ENCODE measurements at places on chromosomes 2 and 18.

- no peak for DNase-seq
Measured at GRCh38 chr2:124323321-124323720, 298.2 kb downstream of the CNTNAP5 start.

- DNase-seq, result no peak
Measured at GRCh38 chr2:119782308-119783027, 22.7 kb downstream of the PTPN4 start.

DNA sequence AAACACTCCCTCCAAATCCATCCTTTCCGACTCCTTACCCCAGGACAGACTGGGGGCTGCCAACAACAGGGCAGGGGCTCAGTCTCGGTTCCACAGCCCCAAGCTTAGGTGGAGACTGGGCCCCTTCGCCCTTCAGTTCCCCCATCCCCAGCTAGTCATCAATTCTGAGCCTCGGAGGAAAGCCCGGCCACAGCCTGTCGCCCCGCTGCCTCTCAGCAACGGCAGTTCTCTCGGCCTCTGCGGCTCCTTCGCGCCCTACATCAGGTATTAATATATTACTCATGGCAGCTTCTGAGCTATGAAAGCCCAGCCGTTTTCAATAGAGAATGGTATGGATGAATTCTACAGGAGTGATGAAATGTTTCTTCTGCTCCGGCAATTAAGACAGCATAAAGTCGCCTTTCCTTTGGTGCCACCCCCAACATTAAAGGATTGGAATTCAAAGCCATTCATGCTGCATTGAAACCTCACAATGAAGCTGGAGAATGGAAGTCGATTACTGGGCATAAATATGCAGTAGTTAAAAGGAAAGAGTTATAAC, 2.8 kb downstream of the HDAC4 start:
- DNase-seq, result no peak

DNA sequence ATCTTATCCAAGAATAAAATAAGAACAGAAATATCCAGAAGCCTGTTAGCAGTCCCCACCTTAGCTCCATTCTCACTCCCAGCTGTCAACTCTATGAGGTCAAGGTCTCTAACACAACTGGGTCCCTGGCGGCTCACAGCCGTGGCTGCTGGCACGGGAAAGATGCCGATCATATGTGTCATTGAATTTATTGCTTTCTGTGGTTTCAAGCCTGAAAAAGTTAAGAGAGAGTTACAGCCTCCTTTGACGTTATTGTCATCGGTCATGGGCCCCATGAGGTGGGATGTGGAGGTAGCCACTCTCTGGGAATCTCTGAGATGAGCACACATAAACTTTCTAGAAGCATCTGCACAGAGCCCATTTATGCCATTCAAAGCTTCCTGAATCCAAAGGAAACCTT, 28.7 kb upstream of the CABLES1 start:
- no peak for DNase-seq

GRCh38 chr2:128686497-128686859, 367.8 kb upstream of the HS6ST1 start:
- peak; percentile 60 for DNase-seq

DNA sequence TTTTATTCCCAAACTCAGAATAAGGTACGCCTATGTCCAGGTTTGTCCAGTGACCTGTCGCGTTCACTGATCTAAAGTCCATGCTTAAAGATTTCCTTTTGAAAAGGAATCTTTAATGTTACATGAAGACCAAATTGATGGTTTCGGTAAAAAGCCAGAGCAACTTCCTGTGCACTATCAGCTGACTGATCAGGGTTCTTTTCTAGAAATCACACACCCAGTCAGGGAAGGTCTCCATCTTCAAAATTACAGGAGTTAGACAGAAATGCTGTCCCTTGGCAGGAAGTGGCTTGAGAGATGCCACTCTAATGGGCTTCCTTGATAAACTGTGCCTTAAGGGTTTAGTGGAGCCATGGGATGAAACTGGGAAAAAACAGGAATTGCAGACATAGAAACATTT, 14.7 kb upstream of the ARHGAP25 start:
- no peak for DNase-seq

- DNase-seq, result no peak
Measured at GRCh38 chr2:73091164-73091563, 19.7 kb upstream of the SFXN5 start.

DNA sequence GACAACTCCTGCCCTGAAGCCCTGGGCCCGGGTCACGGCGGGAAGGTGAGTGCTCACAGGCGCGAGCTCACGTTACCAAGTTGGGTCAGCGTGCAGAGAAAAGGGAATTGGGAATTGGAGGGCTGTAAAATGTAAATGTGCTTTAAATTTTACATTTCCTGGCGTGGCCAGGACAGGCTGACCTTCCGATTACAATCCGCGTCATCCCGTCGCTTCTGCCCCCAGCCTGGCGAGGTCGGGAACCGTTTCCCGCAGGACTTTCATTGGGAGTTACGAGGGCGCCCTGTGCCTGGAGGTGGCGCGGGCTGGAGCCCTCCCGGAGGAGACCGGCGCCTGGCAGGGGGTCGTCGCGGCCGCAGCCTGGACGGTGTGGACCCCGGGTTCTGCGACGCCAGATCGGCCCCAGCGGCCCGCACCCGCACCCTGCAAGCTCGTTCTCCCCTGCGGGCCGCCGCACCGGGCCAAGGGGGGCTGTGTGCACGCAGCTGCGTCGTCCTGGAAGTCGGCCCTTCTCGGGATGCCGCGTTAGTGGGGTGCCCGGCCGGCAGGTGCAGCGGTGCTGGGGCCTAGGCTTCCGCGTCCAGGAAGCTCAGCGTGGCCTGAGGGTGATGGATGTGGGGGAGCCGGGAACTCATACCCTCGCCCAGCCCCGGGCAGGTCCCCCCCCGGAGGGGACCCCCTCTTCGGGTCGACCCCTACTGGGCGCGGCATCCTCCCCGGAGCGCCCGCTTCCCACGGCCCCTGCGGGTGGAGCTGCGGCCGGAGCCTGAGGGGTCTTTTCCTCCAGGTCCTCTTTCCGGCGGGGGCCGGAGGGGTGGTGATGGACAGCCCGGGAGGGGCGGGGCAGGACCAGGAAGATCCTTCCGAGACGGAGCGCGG, 63.9 kb downstream of the LRRFIP1 start:
- DNase-seq, result no peak

GRCh38 chr2:170324640-170325046, 146.7 kb downstream of the MYO3B start:
- DNase-seq, result peak; percentile 45

DNA sequence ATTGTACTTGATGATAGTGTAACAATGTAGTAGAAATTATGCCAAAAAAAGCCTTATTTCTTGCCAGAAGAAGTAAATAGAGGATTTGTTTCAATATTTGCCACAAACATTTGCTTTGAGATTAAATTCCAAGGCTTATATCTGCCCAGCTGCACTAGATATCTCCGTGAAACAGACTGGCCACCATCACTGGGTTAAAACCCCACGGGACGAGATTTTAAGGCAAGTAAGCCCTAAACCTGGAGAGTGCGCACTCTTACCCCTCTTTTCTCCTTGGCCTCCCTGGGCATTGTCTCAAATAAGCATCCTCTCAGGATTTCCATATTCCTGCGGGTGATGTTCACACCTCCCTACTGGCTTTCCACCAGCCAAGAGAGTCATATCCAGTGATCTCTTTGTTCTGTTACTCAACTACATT, 334.4 kb downstream of the AGPS start:
- no peak for DNase-seq

- no peak for DNase-seq
Measured at GRCh38 chr2:48566592-48567310, 36.8 kb downstream of the STON1 start.

DNA sequence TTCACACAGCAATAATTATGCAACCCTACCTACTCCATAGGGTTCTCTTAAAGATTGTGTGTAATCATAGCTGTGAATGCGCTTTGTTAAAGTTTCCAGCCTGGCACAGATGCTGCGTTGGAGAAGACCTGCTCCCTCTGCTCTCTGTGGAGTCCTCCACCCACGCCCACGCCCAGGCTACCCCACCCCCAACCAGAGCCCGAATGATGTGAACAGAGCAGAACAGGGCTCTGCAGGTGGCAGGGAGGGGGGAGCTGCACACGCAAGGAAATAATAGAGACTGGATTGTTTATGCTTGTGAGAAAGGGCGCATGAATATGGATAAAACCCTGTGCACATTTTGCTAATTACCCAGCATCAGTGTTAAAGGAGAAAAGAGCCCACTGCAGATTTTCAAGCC, 447.5 kb downstream of the BCL11A start:
- DNase-seq, result no peak

- no peak for DNase-seq
Measured at GRCh38 chr2:11491348-11491933, 25.5 kb upstream of the E2F6 start.

GRCh38 chr2:110874453-110875383, 142.3 kb downstream of the ACOXL start:
- DNase-seq, result peak; percentile 51

GRCh38 chr2:104635608-104636007, 218.3 kb upstream of the POU3F3 start:
- DNase-seq, result no peak

GRCh38 chr2:83674050-83674449, 785.0 kb downstream of the SUCLG1 start:
- no peak for DNase-seq

GRCh38 chr2:172153156-172153555, 50.5 kb upstream of the DLX2 start:
- no peak for DNase-seq

GRCh38 chr2:36307441-36307840, 48.1 kb upstream of the CRIM1 start:
- DNase-seq, result no peak

DNA sequence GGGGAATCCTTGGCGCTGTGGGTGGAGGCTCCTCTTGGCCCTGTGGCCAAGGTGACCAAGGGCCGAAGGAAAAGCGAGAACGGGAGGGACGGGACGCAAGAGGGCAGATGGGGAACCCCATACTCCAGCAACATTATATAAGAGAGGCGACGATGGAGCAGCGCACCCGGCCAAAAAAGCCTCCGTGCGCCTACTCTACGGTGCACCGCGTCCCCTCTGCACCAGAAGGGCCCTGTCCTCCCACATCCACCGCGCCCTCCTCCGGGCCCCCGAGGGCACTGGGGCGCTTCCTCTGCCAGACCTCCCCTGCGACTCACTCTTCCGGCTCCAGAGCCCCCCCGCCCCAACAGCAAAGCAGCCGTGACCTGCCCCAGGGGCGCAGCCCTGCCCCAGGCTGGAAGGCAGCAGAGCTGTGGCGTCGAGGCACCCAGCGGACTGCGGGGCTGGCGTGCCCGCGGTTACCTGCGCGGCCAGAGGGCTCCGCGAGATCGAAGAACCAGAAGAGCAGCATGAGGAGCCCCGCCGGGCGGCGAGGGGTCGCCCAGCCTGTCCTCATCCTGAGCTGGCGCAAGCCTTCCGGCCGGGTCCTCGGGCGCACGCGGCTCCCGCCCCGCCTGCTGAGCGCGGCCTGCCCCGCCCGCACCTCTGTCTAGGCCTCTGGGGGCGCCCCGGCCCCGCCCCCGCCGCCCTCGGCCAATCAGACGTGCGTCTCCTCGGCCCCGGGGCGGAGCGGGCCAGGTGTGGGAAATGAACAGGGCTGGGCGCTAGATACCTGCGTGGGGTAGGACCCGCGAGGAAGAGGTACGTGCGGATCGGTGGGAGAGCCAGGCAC, 106.3 kb upstream of the CD302 start:
- DNase-seq, result peak; percentile 76

DNA sequence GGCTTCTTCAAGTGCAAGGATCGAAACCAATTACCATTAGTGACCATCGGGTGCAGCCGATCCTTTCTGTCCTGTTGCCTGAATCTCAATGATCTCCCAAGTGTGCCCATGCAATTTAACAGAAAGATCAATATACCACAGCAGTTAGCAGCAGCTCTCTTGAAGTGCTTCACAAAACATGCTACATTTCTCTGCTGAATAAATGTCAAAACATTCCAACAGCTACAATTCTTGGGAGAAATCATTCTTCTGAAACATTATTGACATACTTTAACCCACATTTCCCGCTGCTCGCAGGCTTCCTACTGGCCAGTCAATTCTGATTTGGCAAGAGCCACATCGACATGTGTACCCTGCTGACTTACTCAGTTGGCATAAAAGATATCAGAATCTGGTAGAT, 907.7 kb downstream of the TMEM182 start:
- DNase-seq, result no peak

DNA sequence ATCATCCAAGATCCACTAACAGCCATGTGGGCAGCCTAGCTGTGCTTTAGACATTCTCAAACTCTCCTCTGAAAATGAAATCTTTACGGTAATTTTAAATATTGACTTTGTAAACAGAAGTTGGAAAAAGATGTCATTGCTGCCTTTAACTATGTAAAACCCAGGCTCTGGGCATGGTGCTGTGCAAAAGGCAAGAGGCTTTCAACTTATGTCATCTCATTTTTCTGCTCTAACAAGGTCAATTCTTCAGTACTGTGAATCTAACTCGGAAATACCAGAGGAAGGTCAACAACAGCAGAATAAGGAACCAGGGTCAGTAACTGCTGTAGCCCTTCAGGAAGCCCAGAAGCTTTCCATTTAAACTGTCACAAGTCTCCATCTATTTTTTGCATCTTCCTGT, 37.0 kb upstream of the MPP4 start:
- DNase-seq, result no peak

- no peak for DNase-seq
Measured at GRCh38 chr2:117943013-117943672, 70.7 kb downstream of the CCDC93 start.

- DNase-seq, result no peak
Measured at GRCh38 chr2:139237023-139237422, 456.8 kb upstream of the NXPH2 start.

- no peak for DNase-seq
Measured at GRCh38 chr2:100235098-100235497, 87.2 kb downstream of the LONRF2 start.

GRCh38 chr2:88003074-88003755, 13.1 kb downstream of the RNU2-63P start:
- DNase-seq, result no peak

- DNase-seq, result no peak
Measured at GRCh38 chr18:61876899-61877298, 15.9 kb downstream of the RNF152 start.

GRCh38 chr2:168211664-168212163, 35.7 kb downstream of the STK39 start:
- DNase-seq, result no peak

DNA sequence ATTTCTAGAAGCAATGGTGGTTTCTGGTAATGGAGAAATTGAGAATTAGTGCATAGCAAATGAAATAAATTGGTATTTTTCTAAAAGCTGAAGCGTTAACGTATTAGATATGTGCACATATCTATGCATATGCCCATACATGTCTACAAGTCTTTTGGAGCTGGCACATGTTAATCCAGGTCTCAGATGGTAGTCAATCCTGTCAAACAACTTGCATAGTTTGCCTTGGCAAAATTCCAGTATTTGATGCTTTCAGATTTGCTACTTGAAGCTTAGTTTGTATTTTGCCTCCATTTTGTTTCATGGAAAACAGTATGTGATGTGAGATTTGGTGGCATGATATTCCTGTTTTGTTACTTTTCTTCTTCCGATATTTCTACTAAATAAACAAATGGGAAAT, 304.6 kb downstream of the PARD3B start:
- no peak for DNase-seq

DNA sequence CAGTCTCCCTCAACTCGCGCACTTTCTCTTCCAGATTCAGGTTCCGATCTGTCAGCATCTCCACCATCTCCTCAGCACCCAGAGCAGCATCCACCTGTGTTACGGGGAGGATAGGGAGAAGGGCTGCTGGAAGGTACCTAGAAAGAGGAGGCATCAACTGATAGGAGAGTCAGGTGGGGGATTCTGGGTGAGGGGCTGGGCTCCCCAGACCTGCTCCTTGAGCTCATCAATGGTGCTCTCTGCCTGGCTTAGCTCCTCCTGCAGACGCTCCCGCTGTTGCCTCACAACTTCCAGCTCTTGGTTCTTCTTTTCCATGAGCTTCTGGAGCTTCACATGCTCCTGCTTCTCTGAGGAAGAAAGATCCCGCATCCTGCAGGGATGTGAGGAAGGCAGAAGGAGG, 10.1 kb downstream of the DCTN1 start:
- no peak for DNase-seq
